NCI-H345 (cell line): ENCODE measurements at places on chromosomes 16 and 17.

GRCh38 chr16:14564323-14564722, 65.7 kb downstream of the PARN start:
- DNase-seq = no peak

DNA sequence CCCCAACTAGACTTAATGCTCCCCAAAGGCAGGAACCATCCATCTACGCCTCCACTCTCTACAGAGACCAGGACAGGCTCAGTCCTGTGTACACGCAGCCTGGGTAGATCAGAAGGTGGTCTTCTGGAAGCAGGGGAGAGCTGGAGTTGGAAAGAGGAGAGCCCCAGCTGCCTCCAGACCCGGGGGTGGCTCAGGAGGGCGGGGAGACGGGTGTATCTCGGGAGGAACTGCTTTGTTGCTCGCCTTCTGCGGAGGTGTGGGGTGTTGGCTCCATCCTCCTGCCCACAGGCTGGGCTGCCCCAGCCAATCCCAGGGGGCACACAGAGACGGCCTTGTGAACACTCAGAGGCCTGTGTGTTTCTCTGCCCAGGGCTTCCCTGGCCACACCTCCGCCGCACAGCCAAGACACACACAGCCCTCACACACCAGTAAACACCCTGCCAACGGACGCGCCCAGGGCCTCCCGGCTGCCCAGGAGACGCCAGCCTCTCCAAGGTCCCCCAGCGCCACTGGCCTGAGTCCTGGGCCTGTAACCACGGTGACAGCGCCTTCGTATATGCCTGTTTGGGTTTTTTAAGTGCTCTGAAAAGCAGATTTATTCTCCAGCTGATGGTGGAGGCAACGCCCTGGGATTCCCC, 143.4 kb upstream of the CDC42EP4 start:
- DNase-seq = no peak

- DNase-seq = no peak
These were observed 95.0 kb downstream of the PRKCB start for GRCh38 chr16:23930791-23931190.

DNA sequence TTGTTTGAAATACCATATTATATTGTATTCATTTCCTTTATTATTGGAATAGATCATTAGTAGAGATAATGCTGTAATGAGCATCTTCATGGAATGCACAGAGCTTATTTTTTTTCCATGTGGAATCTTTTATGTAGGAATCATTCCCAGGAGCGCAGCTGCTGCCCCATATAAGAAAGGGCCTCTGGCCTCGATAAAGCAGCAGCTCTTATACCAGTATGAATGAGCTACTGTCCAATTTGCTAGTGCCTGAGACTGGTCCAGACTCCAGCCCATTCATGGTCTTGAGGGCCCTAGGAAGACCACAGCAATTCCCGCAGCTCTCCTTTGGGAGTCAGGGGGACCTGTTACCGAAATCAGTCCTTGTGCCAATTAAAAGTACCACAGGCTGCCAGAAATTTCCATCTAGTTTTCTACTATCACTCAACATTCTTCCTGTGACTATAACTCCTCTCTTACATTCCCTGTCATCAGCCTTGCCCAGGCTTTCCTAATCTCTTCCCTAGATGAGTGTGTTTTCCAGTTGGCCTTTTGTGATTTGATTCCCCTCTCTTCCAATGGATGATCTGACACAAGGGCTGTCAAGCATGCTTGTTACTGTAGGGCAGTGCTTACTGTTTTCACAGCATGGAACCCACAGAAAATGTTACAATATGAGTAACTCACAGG, 1.9 kb downstream of the ZNF843 start:
- no peak for DNase-seq

GRCh38 chr17:58333736-58334207, 5.2 kb upstream of the TSPOAP1 start:
- DNase-seq = no peak

- DNase-seq = no peak
These were observed 5.6 kb downstream of the CUEDC1 start for GRCh38 chr17:57949649-57950048.

DNA sequence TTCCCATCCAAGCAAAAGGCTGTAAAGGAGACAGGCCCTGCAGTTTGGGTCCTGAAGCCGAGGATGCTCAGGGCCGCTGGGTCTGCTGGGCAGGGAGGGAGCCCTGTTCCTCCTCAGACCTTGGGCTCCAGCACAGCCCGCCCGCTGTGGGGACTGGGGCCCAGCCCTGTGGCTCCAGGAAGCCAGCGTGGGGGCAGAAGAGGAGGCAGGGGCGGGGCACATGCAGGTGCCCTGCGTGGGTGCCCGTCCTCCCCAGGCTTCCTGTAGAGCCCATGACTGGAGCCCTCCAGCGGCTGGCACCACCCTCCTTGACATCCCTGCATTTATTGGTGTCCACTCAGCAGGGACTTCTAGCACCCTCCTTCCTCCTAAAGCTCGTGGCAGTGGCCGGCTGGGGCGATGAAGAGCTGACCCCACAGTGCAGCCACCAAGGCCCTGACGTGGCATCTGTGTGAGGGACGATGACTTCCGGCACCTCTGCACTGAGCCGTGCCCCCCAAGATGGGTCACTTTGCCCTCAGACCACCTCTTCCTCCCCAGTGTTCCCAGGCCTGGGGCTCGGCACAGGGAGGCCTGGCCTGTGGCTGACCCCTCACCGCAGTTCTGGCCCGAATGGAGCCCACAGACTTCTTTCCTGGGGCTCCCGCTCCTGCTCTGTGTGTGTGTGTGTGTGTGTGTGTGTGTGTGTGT, 9.9 kb downstream of the PRSS27 start:
- DNase-seq = no peak

- no peak for DNase-seq
These were observed 53.2 kb downstream of the CDYL2 start for GRCh38 chr16:80751167-80751566.

GRCh38 chr16:86046667-86047270, 147.8 kb downstream of the IRF8 start:
- no peak for DNase-seq

DNA sequence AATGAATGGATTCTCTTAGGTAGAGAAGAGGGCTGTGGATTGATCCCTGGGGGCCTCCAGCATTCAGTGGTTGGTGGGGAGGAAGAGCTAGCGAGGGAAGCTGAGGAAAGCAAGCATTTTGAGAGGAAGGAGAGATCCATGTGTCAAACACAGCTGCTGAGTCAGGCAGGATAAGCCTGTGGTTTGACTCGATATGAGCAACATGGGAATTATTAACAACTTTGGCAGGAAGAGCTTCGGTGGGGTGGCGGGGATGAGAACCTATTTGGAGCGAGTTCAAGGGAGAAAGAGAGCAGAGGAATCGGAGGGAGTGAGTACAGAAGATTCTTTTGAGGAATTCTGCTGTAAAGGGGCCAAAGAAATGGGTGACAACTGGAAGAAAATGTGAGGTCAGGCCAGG, 59.5 kb upstream of the CDC42EP4 start:
- no peak for DNase-seq

DNA sequence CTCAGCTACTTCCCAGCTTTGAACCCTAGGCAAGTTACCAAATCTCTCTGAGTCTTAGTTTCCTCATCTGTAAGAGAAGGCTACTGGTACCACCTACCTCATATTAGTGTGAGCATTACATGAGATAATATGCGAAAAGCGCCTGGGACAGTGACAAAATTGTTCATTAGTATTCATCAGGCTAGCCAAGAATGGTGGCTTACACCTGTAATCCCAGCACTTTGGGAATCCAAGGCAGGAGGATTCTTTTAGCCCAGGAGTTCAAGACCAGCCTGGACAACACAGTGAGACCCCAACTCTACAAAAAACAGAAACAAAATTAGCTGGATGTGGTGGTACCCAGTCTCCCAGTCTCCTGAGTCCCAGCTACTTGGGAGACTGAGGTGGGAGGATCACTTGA, 3.3 kb downstream of the PLCD3 start:
- no peak for DNase-seq

GRCh38 chr17:81542431-81543338, 9.5 kb downstream of the FAAP100 start:
- no peak for DNase-seq

DNA sequence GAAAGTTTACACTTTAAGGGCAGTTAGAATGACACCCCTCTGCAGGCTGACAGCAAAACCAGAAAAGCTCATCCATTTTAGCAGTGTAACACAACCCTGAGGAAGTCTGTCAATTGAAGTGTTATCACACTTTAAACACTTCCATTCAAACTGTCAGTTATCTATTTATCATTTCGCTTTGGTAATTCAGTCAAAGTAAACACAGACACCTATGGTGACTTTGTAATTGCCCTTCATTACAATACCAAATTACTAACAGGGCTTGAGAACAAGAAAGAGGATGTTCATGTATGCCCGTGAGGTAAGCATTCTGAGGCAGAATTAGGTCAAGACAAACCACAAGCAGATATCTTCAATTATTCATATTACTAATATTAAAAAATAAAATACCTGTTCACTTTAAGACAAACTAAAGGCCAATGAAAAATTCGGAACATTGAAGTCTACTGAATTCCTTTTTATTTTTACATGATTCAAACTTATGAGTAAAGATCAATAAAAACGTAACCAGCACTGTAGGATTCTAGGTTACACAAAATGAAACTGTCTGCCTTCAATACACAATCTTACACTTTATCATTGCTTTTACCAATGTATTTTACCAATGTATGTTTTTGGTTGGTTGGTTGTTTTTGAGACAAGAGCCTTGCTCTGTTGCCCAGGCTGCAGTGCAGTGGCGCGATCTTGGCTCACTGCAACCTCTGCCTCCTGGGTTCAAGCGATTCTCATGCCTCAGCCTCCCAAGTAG, 57.1 kb downstream of the BRIP1 start:
- DNase-seq = peak; percentile 65

GRCh38 chr17:50185631-50186471, 15.6 kb downstream of the COL1A1 start:
- DNase-seq = no peak

DNA sequence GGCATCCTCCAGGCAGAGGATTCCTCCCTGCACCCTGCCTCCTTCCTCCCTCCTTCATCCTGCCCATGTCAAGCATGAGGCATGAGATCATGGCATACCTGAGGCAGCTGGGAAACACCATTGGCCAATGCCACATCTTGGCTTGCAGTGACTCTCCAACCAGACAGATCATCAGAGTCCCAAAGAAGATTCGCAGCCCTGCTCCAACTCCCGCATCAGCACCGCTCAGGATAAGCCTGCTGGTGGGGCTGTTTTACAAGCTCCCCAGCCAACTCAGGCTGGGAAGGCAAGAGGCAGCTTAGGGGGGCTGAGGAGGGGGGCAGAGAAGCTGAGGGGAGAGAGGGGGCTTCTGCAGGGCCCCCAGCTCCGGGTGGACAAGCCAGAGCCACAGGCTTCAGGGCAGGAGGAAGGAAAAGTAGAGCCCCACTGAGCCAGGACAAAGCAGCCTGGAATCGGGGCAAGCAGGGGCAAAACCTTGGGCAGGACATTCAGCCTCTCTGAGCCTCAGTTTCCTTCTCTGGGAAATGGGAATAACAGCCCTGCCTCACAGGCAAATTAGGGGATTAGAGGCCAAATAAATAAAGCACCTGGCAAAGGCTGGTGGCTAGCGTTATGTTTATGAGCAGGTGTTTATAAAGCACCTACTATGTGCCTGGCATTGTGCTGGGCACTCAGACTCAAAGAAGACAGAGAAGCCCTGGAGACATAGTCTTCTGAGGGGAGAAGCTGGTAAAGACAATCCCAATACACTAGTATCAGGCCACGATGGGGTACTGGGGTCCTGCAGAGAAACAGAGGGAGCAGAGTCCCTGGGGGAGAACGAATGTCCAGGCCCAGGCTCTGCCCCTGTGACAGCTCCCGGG, 88.1 kb downstream of the GOSR1 start:
- DNase-seq = no peak

GRCh38 chr17:65559804-65560627, 1.4 kb downstream of the AXIN2 start:
- peak; percentile 47 for DNase-seq

DNA sequence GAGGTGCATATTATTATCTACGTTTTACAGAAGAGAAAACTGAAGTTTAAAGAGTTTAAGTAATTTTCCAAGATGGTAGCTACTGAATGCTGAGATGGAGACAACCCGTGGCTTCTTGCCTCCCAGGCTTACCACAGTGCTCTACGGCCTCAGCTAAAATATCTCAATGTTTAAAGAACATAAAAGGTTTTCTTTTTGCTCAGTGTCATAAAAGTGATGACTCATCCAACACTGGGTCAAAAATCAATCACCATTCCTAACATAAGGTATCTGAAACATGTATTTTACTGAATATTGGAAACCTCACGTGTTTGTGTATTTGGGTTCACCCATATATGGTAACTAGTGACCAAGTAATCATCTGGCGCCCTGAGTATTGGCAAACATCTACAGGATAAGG, 18.4 kb downstream of the ABCA9 start:
- no peak for DNase-seq
